ENCODE measurements at places on chromosomes 6 and 20.

GRCh38 chr6:6793388-6794250 is 205.1 kb downstream of the LY86 start:
- DNase-seq: no peak

DNA sequence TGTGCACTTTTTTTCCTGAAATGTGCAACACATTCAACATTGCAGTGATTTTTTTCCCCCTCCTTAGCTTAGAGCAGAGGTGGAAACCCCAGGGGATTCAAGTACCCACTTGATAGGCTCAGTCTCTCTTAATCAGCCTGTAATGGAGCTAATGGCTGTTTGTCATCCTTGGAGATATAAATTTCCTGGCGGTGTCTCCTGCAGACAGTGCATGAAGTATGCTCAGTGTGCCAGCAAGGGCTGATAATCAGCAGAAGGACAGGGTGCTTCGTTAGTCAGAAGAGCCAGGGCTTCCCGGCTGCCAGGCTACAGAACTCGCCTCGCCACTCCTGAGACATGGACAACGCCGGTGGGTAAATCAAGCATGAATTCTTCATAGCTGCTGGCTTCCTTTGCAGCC is 69.8 kb upstream of the PHACTR2 start:
- peak; percentile 28 for DNase-seq

DNA sequence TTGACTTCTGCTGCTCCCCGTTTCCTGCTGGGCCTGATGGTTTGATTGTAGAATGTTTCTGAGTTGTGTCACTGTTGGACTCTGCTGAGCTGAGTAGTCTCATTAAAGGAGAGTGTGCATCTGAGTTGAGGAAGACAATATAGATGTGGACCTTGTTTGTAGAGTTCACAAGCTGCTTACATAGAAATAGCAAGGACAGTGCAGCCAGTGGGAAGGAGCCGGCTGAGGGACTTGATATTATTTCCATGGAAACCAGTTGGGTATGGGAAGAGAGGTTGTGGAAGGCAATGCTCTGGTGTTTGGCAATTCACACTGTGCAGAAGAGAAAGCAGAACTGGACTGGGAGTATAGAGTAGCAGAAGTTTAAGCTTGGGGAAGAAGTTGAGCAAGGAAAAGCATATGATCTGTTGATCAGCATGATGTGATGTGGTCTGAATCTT is 14.8 kb downstream of the IGF2R start:
- peak; percentile 52 for DNase-seq

DNA sequence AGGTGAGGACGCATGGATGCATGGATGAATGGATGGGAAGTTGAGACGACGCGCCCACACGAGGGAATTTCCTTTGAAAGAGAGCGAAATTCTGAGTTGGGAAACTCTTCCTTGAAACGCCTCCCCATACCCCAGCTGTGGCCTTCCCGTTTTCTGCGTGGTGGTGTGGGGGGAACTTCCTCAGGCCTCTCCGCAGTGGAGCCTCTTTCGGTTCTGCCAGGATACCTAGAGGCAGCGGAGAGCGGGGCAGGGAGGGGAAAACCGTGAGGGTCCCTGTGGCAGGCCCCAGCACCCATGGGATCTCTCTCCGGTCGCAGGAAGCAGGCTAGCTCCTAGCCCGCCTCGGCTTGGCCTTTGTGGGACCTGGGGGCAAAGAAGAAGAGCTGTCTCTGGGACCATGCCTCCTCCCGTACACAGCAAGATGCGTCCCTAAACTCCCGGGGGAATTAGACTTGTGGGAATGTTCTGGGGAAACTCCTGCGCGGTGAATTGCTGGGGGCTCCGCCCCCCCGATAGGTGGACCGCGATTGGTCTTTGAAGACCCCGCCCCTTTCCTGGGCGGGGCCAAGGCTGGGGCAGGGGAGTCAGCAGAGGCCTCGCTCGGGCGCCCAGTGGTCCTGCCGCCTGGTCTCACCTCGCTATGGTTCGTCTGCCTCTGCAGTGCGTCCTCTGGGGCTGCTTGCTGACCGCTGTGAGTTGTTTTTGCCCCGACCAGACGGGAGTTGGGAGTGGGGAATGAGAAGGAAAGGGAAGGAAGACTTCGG is at the start of gene CD40:
Gene CD40, plus strand, starts transcription at position 611 of the 764 bp plus-strand sequence. Its CDS starts 30 bp downstream, at position 641.
- peak; percentile 59 for DNase-seq

DNA sequence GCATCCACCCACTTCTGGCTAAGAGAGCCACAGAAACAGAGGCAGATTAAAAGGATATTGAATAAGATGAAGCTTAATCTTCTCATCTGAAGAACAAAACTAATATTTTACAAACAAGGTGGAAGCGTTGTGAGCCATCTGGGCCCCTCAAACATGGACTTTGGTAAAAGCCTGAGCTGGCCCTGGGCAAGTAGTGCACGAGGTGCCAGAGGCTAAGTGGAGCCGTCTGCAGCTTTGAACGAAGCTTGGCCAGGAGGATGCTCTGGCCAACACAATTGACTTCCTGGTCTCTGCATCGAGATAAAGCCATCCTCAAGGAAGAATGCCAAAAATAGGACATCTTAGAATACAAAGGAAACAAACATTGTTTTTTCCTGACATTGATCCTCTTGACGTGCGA is 53.2 kb upstream of the PLEKHG1 start:
- no peak for DNase-seq

GRCh38 chr6:170036916-170037315 is 254.0 kb downstream of the DLL1 start:
- DNase-seq: no peak

DNA sequence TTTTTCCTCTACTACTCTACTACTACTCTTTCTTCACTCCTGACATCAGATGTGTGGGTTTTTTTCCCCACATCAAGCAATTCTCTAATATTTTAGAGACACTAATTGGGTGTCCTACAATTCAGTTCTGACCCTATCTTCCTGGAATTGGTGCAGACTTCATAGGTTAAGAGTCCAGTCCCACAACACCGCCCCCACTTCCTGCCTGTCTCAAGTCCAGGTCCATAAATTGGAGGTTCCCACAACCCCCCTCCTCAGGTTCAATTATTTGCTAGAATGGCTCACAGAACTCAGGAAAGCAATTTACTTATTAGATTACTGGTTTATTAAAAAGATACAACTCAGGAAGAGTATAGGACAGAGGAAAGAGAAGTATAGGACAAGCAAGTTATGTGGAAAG is 25.7 kb upstream of the SLC2A12 start:
- no peak for DNase-seq

DNA sequence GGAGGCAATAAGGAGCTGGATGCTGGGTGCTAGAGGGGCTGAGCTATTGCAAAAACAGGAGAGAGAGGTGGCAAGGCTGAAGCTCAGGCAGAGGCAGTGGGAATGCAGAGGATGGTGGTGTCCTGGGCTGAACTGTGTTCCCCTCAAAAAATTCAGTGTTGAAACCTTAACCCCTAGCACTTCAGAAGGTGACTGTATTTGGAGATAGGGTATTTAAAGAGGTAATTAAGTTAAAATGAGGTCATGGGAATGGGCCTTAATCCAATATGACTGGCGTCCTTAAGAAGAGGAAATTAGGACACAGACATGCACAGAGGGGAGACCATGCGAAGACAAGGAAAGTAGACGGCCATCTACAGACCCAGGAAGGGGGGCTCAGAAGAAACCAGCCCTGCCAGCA is 11.5 kb upstream of the MMP9 start:
- DNase-seq: no peak

DNA sequence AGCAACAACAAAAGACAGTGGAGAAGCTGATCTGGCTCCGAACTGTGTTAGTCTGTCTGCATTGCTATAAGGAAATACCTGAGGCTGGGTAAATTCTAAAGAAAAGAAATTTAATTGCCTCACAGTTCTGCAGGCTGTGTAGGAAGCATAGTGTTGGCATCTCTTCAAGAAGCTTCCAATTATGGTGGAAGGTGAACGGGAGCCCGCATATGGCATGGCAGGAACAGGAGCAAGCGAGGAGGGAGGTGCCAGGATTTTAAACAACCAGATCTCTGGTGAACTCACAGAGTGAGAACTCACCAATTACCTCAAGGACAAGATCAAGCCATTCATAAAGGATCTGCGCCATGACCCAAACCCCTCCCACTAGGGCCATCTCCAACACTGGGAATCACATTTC is 293.5 kb downstream of the SMOC2 start:
- no peak for DNase-seq

DNA sequence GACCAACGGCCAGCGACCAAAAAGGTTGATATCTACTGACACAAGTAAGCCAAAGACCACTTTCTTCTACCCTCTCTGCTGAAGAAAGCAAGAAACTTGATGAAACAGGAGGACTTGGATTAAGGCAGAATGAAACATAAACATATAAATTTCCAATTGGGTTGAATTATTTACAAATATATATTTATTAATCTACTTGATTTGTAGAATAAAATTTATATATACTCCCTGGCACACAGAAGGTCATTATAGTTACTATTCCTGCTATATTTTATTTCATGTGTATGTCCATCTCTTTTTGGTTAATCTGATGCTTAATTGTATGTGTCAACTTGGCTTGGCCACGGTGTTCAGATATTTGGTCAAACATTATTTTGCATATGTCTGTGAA is 4.2 kb upstream of the ADGRG6 start:
- no peak for DNase-seq

- peak; percentile 22 for DNase-seq
Observed at GRCh38 chr6:1267057-1267732, 44.7 kb upstream of the FOXQ1 start.

DNA sequence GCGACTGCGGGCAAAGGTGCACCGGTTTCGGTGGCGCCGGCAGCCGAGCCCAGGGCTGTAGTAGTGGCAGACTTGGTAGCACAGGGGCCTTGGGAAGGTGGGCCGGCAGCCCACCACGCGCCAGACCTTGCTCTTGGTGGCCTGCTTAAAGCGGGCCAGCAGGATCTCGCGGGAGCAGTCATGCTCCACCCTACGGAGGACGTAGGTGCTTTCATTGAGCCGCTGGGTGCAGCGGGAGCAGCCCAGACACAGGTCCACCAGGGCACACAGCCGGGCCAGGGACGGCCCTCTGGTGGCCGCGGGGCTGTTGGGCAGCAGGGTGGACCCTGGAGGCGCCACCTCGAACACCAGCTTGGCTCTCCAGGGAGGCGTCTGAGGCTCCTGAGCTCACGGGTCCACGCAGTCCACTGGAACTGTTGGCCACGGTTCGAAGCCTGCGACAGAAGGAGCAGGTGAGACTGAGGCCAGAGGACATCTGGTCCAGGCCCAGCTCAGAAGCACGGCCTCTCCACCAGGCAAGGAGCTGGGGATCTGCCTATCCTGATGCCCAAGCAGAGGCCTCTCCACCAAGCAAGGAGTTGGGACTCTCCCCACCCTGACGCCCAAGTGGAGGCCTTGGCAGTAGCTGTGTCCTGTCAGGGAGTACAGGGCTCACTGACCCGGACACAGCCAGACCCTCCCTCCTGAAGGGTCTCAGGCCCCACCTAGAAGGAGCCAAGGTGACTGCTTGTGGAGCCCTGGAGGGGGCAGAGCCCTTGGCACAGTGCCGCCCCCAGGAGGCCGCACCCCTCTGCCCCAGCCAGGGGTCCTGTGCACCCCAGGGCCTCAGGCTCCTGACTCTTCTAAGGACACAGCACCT is 1.0 kb downstream of the HELZ2 start:
- DNase-seq: no peak

DNA sequence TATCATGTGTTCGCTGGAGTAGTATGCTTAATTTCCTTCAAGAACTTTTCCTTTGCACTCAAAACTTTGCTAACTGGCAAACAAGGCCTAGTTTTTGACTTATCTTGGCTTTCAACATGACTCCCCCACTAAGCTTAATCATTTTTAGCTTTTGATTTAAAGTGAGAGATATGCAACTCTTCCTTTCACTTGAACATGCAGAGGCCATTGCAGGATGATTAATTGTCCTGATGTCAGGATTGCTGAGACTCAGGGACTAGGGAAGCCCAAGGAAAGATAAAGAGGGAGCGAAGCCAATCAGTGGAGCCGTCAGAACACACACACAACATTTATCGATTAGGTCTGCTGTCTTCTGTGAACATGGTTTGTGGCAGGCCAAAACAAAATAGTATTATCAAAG is 491.4 kb downstream of the CBLN4 start:
- DNase-seq: no peak

GRCh38 chr6:21603082-21603952 is 9.8 kb downstream of the SOX4 start:
- no peak for DNase-seq

DNA sequence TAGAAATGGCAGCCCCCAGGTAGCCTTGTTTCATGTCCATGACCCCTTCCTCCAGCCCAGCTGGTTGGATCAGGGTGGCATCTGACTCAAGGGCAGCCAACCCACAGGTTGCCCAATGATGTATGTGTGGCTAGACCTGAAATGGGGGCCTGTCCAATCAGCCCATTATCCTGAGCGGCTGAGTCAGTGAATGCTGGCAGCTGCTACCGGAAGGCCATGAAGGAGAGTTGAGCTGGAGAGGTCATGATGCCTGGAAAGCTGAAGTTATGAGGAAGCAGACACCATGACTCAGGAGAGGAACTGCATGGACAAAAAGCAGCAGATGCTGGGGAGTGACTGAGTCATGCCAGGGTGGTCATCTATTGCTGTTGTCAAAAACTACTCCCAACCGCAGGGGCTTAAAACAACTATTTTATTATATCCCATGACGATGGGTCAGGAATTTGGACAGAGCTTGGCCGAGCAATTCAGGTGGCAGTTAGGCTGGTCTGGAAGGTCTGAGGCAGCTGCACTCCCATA is 67.3 kb downstream of the MDGA1 start:
- peak; percentile 93 for DNase-seq

- DNase-seq: no peak
Observed at GRCh38 chr20:11403711-11404110, 514.0 kb upstream of the BTBD3 start.

DNA sequence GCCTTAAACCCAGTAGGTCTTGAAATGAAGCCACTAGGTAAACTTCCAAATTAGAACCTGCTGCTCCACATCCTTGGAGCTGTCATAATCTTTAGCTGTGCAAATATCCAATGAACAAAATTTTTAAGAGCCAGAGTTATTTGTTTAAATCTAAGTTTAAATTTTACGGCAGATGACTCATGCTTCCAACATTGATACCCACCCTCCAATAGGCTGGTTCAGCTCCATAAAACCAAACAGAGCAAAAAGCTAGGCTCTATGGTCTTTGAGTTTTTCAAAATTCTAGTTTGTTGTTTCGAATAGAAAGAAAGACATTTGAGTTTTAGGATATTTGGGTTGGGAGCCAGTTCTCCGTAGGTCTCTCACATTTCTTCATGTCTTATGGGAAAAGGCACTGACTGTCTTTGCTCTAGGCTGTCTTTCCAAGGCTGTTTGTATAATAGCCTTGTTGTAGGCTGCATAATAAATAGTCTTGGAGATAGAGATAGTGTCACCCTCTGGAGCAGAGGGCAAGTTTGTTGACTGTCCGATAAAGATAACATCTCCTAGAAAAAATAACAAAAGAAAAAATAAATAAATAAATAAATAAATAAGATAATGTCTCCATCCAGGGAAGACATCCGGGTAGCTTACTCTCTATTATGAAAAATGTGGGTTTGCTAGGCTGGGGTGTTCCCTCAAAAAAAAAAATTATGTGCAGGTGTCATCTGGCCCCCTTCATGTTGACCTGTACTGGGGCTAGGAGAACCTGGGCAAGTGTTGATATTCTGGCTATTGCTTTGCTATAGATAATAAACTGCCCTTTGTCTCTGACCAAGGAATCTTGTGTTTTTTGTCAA is 36.5 kb downstream of the SLC2A12 start:
- no peak for DNase-seq

- DNase-seq: no peak
Observed at GRCh38 chr6:44920952-44921491, 407.1 kb upstream of the RUNX2 start.

- no peak for DNase-seq
Observed at GRCh38 chr20:2815242-2815900, 584 bp downstream of the C20orf141 start.

- peak; percentile 53 for DNase-seq
Observed at GRCh38 chr6:55957961-55958422, 82.6 kb upstream of the BMP5 start.

Measured in fibroblast of lung (primary cell).